ENCODE measurements at places on chromosomes 12 and 14. TPM values are rescaled to one million over a fixed set of nuclear protein-coding genes. Genes with fewer than 3 reads are reported as not detected.

Gene AGAP2
- total RNA-seq: not detected

Gene TRPV4
- total RNA-seq: 5.9 TPM

Gene LTB4R2
- 8.4 TPM for total RNA-seq

Gene ISCU
- total RNA-seq: 164 TPM

Gene INSM2
- not detected for total RNA-seq

Gene PMEL
- 1.1 TPM for total RNA-seq

DNA sequence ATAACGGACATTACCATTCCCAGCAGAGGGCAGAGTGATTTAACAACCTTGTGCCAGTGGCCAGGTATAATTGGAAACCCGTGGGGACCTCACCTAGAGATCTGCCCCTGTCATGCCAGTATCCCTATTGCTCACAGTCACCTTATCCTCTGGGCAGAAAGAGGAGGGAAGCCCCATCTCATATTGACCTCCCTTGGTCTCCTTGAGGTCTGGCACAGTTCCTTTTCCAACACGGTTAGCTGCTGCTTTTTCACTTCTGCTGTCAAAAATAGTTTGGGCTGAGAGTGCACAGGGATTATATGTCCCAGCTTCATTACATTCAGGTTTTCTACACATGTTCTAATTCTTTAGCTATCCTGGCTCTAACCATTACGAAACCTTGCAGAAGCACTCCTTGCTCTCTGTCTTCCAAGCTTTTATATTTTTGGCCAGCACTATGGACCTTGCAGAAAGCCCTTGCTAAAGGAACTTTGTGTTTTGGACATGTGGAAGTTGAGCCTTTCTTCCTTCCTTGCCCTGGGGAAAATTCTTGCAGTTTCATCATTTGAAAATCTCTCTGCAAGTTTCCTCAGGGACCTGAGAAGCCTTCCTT is 111.7 kb upstream of the MIS18BP1 start:
- no peak for DNase-seq

DNA sequence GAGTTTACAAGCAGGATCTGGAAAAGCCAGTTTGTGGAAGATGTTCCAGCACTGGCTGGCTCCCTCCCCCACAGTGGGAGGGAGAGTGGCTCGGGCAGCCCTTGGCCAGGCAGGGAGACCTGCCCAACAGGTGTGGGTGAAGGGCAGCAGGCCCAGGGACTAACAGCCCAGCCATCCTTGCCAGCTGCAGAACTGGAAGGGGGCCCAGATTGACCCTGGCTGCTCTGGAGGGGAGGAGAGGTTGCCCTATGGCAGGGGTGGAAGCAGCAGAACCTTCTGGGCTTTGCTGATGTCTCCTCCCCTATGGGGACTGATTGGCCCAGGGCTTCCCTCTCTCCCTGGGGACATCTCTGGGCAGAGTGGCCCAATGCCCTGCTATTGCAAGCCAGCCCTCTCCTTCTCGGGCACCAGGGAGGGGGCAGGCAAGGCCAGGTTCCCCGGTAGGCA is 20.5 kb downstream of the IRF2BPL start:
- no peak for DNase-seq

GRCh38 chr14:103029936-103030335 is 27.4 kb downstream of the CDC42BPB start:
- DNase-seq: no peak

- no peak for DNase-seq
Measured at GRCh38 chr14:47189911-47190484, 485.4 kb downstream of the MDGA2 start.

DNA sequence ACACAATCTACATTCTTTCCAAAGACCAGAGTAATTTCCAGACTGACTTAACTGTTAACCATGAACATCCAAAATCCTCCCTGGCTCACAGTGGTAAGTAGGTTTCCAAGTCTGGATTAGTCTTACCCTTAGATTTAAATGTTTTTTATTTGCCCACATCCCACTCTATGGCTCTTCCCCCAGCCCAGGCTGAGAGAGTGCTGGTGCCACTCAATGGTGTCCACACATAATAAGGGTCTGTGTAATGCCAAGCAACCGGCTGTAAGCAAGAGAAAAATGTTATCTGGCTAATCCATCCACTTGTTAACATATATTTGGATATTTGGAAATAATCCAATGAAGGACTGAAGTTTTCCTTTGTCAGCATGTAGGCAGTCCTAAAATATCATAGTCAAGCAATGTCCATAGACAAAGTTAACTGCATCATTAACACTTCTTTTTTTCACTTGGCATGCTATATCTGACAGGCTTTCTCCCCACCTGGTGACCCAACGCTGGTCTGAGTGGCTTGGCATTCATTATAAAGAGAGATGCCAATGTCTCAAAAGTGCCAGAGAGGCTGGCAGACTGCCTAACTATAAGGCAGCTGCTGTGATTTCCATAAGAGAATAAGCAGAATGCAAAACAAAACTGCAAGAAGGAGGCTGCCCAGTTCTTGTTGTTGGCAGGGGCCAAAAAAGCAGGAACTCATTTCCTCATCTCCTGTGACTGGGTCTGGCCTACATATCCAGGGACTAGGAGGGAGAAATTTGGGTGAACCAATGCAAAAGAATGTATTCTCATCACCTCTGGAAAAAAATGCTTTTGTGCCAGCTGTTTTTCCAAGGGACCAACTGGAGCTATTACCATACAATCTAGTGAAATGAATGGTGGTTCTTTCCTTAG is 13.9 kb upstream of the HOXC13 start:
- DNase-seq: no peak

DNA sequence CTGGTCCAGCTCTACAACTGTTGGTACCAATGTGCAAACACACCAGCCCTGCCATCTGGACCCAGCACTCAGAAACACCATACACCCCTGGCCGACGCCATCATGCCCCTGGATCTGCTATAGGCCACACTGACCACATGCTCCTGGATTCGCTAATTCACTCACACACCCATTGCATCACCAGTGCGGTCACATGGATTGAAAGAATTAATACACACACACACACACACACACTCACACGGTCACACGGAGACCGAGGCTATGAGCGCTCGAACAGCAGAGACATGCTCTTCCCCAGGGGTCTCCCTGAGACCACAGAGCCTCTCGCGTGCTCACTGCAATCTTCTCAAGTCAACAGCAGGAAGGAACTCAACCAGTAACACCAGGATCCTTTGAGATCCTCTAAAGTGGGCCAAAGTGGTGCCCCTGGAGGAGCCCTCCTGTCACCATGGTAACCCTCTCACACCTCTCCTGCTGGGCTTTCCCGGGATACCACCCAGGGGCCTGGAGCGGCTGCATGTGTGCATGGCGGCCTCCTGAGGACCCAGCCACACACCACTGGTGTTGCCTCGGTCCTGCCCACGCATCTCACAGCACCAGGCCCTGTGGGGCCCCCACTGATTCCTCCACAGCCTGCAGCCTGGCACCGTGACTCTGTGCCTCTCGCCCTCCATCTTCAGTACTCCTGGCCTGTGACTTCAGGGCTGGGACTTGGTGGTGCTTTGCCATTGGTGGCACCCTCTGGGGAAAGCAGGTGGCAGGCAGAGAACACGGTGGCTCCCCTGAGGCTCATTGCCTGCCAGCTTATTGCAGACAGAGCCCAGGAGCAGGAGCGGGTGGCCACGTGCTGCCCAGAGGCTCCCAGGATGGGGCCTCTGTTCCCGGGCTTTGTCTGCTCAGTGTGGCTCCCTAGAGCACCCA is 15.1 kb downstream of the LRTM2 start:
- no peak for DNase-seq

- no peak for DNase-seq
Measured at GRCh38 chr12:94041850-94042249, 106.5 kb upstream of the PLXNC1 start.

DNA sequence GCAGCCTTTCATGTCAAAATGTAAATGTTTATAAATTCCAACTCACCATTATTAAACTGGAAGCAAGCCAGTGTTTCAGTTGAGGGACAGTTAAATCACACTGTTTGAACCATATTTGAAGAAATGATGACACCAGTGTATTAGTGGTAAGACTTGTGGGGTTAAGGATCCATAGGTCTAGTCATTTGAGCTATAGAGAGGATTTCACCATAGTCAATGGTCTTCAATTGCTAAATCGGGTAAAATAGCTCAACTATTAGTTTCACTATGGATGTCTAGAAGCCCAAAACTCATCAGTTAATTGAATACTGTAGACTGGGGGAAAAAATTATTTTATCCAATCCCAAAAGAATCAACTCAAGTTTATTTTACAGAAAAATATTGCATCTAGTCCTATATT is 659.1 kb downstream of the NRXN3 start:
- DNase-seq: no peak

- DNase-seq: no peak
Measured at GRCh38 chr14:75522983-75523318, 682 bp downstream of the BATF start.

DNA sequence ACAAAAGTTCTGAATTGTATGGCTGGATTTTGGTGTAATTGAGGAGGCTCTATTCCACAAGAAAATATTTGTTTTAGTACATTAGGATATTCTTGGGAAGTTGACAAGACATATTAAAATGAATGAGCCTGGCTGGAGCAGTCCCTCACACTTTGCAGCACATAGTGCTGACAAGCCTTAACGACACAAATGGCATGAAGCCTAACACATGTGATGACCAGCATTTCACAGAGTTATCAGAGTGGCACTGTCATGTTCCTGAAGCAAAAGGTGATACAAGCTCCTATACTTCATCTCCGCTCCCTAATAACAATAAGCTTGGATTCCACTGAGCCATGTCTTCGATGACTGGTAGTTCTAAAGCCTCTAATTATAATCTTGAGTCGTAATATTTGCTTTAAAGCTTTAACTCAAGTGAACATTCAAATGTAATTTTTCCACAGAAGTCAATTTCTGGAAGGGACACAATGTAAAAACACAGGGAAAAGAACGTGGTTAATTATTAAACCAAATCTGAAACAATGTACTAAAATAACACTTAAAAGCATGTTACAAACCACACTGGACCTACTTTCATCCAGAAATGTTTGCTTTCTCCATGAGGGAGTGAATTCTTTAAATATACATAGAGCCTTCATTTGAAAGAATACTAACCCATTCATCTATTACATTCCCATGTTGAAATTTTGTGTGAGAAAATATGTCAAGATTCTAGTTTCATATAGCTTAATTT is 49.6 kb downstream of the GRIP1 start:
- no peak for DNase-seq

GRCh38 chr12:104485651-104486362 is 29.1 kb downstream of the CHST11 start:
- no peak for DNase-seq

GRCh38 chr12:15387772-15388171 is 65.5 kb downstream of the PTPRO start:
- DNase-seq: no peak

- DNase-seq: no peak
Measured at GRCh38 chr12:121175383-121176119, 34.4 kb upstream of the P2RX4 start.

- no peak for DNase-seq
Measured at GRCh38 chr14:84298663-84299195, 1231.2 kb upstream of the FLRT2 start.

- no peak for DNase-seq
Measured at GRCh38 chr12:121089031-121089812, 43.5 kb upstream of the P2RX7 start.

- DNase-seq: no peak
Measured at GRCh38 chr14:38789805-38790204, 313.2 kb downstream of the SEC23A start.

DNA sequence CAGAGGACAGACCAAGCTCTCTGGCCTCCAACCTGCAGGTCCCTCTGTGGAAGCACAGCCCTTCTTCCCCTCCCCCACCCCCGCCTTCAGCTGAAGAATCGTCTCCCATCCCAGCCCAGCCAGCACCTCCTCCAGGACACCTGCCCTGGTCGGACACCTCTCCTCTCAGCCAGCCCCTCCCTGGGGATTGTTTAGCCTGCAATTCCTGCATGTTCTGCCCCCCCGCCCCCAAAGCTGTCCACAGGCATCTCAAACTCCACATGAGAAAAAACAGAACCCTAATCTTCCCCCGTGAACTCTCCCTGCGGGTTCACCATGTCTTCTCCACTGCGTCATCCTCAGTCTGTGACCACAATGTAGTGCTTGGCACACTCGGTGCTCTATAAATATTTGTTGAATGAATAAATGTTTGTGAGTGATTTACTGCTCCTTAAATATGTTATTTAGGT is 24.1 kb downstream of the PRIMA1 start:
- no peak for DNase-seq

- DNase-seq: no peak
Measured at GRCh38 chr14:23487216-23487615, 17.7 kb downstream of the NGDN start.

- peak; percentile 72 for DNase-seq
Measured at GRCh38 chr14:71720978-71721624, 211.1 kb upstream of the RGS6 start.

DNA sequence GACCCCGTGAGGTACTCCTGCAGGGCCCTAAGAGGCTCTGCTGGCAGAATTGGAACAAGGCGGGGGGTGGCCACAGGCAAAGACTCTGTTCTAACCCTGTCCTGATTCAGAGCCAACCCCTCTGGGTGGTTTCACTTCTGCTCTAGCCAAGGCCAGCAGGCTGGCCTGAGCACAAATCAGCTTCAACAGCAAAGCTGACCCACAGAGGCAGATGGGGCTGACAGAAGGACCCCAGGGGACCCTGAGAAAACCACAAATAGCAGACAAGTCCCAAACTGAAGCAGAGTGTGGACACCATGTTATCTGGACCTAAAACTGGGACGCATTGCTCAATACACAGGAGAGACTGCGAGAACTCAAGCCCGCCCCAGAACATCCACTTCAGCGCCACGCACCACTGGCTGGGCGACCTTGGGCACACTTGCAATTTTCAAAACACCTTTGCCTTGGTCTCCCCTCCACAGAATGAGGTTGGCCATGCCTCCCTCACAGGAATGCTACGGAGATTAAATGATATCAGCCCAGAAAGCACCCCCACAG is 76.4 kb upstream of the DICER1 start:
- no peak for DNase-seq

DNA sequence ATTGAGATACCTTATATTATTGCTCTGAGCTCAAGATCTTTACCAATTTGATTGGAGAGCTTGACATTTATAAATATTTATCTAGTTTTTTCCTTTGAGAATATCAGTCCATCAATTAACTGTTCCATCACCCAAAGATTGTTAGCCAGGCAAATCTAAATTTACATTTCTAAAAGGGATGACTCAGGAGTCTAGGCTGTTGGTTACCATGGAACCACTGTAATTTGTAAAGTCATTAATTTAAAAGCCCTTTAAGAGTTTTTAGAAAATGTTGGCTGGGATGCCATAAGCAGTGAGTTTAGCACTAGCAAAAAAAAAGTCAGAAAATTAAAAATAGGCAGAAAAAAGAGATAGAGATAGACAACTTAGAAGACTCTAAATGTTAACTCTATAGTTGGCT is 19.5 kb upstream of the SERPINA1 start:
- DNase-seq: no peak

GRCh38 chr12:48592591-48593086 is 22.8 kb upstream of the LALBA start:
- DNase-seq: no peak

DNA sequence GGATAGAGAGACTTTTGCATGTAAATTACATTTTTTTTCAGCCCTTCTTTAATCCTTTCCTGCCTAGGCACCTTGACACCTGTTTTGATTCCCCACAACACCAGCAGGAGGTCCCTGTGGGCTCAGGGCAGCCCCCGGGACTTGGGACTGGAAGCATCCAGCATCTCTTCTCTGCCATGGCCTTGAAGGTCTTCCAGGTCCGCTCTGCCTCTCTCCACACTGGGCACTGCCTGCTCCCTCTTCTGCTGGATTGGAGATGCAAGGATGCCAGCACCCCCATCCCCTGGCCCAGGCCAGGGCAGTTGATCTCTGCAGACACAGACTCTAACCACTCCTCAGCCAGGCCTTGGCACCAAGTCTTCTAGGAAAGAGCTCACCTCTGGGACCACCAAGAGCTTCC is 134.5 kb upstream of the C14orf180 start:
- DNase-seq: no peak

- DNase-seq: no peak
Measured at GRCh38 chr14:77416836-77417235, 6.5 kb downstream of the NOXRED1 start.
